ENCODE measurements at places on chromosomes 5 and 9. TPM values are rescaled to one million over a fixed set of nuclear protein-coding genes. Genes with fewer than 3 reads are reported as not detected.

LECT2 gene
- total RNA-seq, result not detected

APC gene
- total RNA-seq, result 46.6 TPM

GRCh38 chr9:134381671-134382516 is 55.6 kb downstream of the RXRA start:
- H3K27me3 ChIP-seq, result no peaks in the 10 kb centered on the region
- H3K4me3 ChIP-seq, result no peak overlapping the region
- H3K4me1 ChIP-seq, result peaks cover 9% of the 10 kb centered on the region
- H3K27ac ChIP-seq, result peak overlapping the region; percentile 41

DNA sequence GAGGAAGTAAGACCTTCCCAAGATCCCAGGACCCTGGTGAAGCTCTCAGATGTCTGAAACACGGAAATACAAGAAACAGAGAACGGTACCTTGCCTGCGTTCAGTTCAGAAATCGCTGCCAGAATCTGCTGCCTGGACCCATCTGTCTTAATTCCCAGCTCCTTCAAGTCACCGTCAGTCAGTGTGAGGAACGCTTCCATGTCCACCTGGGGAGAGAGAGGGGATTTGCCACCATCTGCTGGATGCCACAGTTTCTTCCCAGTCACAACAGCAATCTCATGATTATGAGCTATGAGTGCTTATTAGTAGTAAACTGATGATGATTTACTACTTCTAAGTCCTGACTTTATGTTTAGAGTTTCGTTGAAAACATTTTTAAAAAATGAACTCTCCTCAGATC is 36.7 kb upstream of the GABBR2 start:
- no peak for DNase-seq
- no peaks in the 10 kb centered on the region for H3K27me3 ChIP-seq
- no peak overlapping the region for H3K27ac ChIP-seq

DNA sequence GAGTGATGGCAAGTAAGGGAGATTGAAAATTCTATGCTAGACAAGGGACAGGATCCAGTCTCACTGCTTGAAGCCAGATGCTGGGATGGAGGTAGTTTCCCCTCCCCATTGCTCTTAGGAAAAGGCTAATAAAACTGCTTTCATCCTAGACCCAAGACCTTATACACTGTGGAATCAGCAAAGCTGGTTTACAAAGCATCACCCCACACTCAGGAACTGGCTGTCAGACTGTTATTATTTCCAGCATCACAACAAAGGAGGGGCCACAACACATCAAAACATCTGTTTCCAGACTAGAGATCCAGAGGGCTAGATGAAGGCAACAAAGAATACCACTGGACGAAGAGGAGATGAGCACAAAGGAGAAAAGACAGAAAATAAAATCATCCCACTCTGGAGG is 364.6 kb upstream of the PTGER4 start:
- DNase-seq, result no peak
- no peaks in the 10 kb centered on the region for H3K27me3 ChIP-seq
- no peak overlapping the region for H3K27ac ChIP-seq
- H3K4me3 ChIP-seq, result no peak overlapping the region
- no peaks in the 10 kb centered on the region for H3K4me1 ChIP-seq
- no peaks in the 10 kb centered on the region for H3K36me3 ChIP-seq

- H3K27me3 ChIP-seq, result no peaks in the 10 kb centered on the region
- no peak overlapping the region for H3K4me3 ChIP-seq
- no peak for DNase-seq
- H3K27ac ChIP-seq, result peak overlapping the region; percentile 76
- no peaks in the 10 kb centered on the region for H3K36me3 ChIP-seq
These were observed 11.9 kb downstream of the EEIG1 start for GRCh38 chr9:127968700-127969383.

- H3K4me3 ChIP-seq, result no peak overlapping the region
- H3K36me3 ChIP-seq, result peaks cover 35% of the 10 kb centered on the region
- H3K27me3 ChIP-seq, result no peaks in the 10 kb centered on the region
- no peak for DNase-seq
- H3K27ac ChIP-seq, result peak overlapping the region; percentile 93
These were observed 7.5 kb downstream of the NDFIP1 start for GRCh38 chr5:142115937-142116614.

GRCh38 chr5:1722877-1723276 is 76.8 kb downstream of the MRPL36 start:
- no peaks in the 10 kb centered on the region for H3K4me1 ChIP-seq
- peaks cover 2% of the 10 kb centered on the region for H3K36me3 ChIP-seq
- no peak overlapping the region for H3K27ac ChIP-seq
- no peak for DNase-seq

- H3K27ac ChIP-seq, result no peak overlapping the region
- no peaks in the 10 kb centered on the region for H3K27me3 ChIP-seq
- peaks cover 12% of the 10 kb centered on the region for H3K36me3 ChIP-seq
- no peaks in the 10 kb centered on the region for H3K4me1 ChIP-seq
- H3K4me3 ChIP-seq, result no peak overlapping the region
These were observed 99.3 kb downstream of the CDK5RAP2 start for GRCh38 chr9:120480707-120481106.

DNA sequence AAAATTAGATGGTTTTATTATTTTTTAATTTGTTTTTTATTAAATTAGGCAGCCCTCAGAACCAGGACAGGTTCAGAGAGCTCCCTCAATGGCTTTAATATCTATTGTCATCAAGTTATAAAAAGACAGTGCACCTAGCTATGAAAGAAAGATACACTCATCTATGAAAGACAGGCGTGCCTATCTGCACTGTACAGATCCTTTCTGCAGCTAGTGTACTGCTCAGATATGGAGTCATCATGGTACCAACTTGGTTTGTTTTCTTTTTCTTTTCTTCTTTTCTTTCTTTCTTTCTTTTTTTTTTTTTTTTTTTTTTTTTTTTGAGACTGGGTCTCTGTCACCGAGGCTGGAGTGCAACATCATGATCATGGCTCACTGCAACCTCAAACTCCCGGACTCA is 54.8 kb upstream of the GPBP1 start:
- no peaks in the 10 kb centered on the region for H3K36me3 ChIP-seq
- no peak overlapping the region for H3K4me3 ChIP-seq
- H3K27me3 ChIP-seq, result no peaks in the 10 kb centered on the region
- no peak overlapping the region for H3K27ac ChIP-seq
- H3K4me1 ChIP-seq, result no peaks in the 10 kb centered on the region
